ENCODE measurements at places on chromosomes 2 and 18.

GRCh38 chr18:22207021-22207758 is 37.8 kb downstream of the GATA6 start:
- no peak for DNase-seq

DNA sequence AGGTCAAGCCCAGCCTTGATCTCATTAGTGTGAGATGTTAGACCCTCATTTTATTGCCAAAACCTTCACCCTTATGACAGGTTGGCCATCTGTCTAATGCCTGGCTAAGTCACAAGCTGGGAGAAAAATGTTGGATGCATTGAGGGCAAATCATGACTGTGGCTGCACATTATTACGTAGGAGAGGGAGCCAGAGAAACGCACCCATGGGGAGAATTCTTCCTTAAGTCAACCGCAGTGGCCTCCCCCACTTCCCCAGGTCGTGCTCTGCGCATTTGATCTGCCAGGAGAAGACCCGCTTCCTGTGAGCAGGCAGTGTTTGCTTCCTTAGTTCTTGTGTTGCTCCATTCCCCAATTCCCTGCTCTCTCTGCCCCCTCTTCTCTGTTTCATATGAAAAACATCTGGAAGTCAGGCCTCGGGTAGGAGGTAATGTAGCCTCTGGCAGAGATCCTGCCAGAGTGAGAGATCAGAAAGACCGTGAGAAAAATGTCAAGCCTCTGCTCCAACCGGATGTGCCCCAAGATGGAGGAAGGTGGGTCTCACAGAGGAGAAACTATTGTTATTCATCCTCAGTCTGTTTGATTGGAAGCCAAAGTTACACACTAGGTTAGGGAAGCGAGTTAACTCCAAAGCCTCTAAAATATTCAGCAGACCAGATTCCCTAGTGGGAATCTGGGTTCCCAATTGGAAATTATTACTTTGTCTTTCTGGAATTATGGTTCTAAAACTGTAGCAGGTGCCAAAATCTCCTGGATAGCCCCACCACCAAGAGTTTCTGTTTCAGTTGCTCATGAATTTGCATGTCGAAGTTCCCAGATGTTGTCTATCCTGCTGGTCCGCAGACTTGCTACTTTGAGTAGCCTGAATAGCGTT is 144.3 kb upstream of the PELI1 start:
- no peak for DNase-seq

- DNase-seq, result no peak
These were observed 36.1 kb downstream of the NHEJ1 start for GRCh38 chr2:219124381-219125110.

- DNase-seq, result no peak
These were observed 483.5 kb upstream of the SLC8A1 start for GRCh38 chr2:40935349-40935748.

All from right cardiac atrium (tissue), 5 donors.